ENCODE measurements at places on chromosomes 6 and 20.

- no peak for DNase-seq
Observed at GRCh38 chr20:43124241-43124640, 65.5 kb downstream of the PTPRT start.

- no peak for DNase-seq
Observed at GRCh38 chr6:34489207-34489805, 23.4 kb downstream of the PACSIN1 start.

DNA sequence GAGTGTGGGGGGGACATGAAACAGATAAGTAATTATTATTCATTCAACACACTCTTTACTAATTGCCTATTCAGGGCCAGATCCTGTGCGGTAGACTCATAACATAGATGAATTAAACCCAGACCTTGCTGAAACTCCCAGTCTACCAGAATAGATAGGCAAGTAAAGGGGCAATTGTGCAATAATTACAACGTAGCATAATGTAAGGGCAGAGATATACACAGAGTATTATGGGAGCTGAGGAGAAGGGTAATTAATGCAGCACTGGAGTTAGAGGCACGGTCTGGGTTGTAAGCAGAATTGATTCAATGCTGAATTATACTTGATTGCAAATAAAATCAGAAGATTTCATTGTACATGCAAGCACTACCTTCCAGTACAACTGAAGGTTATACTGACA, 29.2 kb downstream of the RIMS4 start:
- DNase-seq, result no peak

DNA sequence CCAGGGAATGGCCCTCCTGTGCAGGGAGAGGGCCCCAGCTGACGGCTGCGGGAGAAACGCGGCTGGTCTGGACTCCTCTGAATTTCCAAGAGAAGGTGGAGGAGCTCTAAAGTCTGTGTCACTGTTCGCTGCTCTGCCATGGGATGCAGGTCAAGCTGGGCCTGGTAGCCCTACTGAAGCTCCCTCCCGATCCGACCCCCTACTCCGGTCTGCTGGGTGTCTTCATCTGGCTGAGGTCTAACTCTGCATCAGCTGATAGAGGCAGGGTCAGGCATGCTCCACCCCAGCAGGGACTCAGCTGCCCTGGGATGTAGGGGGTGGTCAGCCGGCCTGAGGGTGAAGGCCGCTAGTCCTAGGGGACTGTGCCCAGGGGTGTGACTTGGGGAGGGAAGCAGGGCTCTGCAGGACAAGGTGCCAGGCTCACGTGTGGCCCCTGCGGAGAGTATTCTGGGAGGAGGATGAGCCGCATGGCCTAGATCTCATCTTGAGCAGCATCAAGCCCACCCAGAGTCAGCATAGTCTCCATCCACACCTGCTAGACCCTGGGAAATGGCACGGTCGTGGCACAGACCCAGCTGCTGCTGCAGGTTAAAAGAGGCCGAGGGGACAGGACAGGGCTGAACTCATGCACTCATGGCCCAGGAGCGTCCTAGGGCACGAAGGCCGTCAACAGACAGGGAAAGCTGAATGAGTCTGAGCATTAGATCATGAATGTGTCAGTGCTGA, 1.4 kb downstream of the CST3 start:
- no peak for DNase-seq

DNA sequence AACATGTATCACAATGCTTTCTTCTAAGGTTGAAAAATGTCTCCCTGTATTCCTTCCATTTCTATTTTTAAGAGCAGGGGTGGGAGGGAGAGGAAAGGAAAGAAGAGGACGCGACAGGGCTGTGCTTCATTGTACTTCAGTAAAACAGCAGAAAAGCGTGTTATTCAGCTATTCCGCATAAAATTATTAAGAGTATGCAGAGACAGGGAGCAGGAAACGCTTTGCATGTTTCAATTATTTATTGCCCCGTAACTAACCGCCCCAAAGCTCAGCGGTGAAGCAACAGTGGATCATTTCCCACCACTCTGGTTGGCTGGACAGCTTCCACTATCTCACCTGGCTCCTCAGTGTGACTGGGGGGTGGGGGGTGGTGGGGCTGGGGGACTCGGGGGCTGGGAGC, 188.9 kb downstream of the TTLL2 start:
- no peak for DNase-seq

DNA sequence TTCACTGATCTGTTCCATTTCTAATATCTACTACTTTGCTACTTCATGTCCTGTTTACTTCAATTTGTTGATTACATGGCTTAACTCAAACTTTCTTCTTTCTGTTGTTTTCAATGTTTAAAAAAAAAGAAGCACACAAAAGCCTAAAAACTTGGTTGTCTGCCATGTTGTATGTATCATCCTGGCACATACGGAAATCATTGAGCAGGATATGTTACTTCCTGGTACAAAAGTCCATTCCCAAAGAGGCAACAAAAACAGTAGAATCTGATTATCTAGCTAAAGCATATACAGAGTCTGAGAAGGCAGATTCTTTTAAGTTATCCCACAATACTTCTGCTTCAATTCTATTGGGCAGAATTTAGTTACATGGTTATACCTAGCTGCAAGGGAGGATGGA, 14.5 kb upstream of the COL12A1 start:
- no peak for DNase-seq

DNA sequence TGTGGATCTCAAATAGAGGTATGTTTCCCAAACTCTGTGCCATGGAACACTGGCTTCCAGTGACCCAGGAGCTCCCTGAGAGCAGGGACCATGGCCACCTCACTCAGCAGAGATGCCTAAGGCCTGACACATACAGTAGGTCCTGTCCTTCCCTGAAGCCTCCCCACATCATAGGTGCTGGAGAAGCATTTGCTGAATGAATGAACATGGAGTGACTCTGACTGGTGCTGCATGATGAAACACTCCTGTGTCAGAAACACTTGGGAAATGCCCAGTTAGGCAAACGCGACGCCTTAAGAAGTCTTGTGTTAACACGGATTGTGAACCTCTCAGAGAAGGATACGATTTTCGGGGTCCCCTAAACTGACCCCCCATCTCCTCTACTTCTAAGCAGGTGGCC, 14.3 kb downstream of the SLA2 start:
- DNase-seq, result no peak

GRCh38 chr6:110055387-110055735, 77.2 kb downstream of the GPR6 start:
- DNase-seq, result no peak

- no peak for DNase-seq
Observed at GRCh38 chr20:24999568-24999967, 7.0 kb upstream of the APMAP start.

DNA sequence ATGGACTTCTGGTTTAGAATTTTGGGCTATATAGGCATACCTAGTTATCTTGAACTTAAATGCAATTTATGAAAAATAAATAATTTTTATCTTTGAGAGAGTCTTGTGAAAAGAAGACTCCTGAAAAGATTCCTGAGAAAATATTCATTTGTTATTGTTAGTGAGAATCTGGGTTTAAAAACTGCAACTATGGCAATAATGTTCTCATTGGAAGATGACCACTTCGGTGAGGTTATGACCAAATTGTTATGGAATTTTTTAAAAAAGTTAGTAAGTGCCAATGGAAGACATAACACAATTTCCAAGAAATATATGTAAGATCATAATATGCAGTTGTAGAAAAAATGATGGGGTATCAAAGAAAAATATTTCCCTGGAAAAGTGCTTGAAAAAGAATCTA, 46.3 kb downstream of the GRIK2 start:
- no peak for DNase-seq

- no peak for DNase-seq
Observed at GRCh38 chr6:142822383-142822782, 122.6 kb downstream of the HIVEP2 start.

DNA sequence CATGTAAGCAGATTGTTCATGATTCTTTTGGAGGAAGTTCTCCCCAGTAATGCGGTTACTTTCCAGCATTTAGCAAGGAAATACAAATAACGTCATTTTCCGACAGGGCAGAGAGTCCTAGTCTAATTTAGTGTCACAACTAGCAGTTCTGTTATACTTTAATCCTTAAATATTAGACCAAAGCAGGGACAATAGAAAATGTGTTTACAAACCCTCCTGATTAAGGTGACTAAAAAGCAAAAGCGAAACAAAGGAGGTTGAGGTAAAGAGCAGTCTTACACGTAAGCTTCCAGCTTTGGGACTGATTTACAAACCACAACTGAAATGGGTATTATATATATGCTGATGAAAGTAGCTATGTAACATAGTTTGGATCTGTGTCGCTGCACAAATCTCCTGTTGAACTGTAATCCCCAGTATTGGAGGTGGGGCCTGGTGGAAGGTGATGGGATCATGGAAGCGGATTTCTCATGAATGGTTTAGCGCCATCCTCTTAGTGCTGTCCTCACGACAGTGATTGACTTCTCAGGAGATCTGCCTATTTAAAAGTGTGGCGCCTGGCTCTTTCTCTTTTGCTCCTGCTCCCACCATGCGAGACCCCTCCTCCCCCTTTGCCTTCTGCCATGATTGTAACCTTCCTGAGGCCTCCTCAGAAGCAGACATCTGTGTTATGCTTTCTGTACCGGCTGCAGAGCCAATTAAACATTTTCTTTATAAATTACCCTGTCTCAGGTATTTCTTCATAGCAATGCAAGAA, 81.9 kb downstream of the PLCB1 start:
- DNase-seq, result no peak

DNA sequence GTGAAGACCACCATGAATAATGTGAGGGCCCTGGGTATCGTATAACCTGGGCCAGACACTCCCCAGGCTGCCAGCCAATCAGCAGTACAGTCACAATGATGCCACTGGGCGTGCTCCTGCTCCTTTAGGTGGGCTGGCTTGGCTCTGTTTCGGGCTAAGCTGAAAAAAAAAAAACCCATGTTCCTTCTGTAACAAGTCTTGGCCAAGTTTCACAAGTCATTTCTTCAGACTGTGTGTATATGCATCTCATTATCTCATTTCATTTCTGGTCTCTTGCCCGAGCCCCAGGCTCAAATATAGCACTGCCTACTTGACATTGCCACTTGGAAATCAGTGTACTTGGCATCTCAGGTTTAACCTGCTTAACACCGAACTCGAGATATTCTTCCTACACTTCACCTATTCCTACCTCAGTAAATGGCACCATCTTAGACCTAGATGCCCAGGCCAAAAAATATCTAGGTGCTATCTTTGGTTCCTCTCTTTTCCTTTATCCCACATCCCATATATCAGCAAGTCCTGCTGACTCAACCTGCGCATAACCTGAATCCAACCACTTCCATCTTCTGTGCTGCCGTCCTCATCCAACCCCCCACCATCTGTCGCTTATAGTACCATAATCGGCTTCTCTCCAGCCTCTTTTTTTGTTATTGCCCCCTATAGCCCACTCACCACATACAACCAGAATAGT, 1.8 kb downstream of the UQCC2 start:
- DNase-seq, result no peak

DNA sequence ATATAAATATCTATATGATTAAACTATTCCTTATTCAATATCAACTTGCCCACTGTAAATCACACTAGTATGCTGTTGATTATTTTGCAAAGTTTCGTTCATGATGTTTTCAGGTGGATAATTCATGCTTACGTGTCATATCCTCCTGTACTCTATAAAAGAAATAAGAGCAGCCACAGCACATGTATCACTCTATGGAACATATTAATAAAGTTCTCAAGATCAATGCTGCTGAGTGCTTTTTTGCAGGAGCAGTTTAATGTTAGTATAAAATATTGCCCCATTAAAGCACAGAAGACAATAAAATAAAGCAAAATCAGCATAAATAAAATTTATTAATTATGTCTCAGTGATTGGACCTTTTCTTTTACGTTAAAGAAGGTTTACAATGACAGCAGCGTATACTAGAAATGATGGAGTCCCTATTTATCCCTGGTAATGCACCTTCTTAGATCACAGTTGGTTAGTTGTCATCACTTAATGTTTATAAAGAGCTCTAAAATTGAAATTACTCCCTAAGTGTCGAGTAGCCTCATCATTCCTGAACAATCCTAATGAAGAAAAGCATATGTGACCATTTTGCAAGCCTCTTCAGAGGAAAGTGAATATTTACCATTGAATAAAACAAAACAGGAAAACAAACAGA, 517.7 kb downstream of the EYS start:
- no peak for DNase-seq

GRCh38 chr6:1385129-1386037, 4.0 kb upstream of the FOXF2 start:
- DNase-seq, result no peak

GRCh38 chr20:40241596-40242343, 447.3 kb downstream of the MAFB start:
- DNase-seq, result no peak

GRCh38 chr6:109411034-109411433, 28.8 kb upstream of the CD164 start:
- no peak for DNase-seq

GRCh38 chr6:43511824-43512415, 1.8 kb upstream of the LRRC73 start:
- DNase-seq, result no peak

GRCh38 chr6:26332843-26333242, 32.2 kb upstream of the BTN3A2 start:
- no peak for DNase-seq

GRCh38 chr20:35953387-35954199, 709 bp downstream of the SCAND1 start:
- DNase-seq, result peak; percentile 76

- no peak for DNase-seq
Observed at GRCh38 chr6:31737315-31737990, 1.1 kb upstream of the CLIC1 start.

- DNase-seq, result no peak
Observed at GRCh38 chr20:15528391-15529111, 1044.7 kb downstream of the KIF16B start.

- no peak for DNase-seq
Observed at GRCh38 chr6:20115246-20115980, 96.9 kb downstream of the MBOAT1 start.

DNA sequence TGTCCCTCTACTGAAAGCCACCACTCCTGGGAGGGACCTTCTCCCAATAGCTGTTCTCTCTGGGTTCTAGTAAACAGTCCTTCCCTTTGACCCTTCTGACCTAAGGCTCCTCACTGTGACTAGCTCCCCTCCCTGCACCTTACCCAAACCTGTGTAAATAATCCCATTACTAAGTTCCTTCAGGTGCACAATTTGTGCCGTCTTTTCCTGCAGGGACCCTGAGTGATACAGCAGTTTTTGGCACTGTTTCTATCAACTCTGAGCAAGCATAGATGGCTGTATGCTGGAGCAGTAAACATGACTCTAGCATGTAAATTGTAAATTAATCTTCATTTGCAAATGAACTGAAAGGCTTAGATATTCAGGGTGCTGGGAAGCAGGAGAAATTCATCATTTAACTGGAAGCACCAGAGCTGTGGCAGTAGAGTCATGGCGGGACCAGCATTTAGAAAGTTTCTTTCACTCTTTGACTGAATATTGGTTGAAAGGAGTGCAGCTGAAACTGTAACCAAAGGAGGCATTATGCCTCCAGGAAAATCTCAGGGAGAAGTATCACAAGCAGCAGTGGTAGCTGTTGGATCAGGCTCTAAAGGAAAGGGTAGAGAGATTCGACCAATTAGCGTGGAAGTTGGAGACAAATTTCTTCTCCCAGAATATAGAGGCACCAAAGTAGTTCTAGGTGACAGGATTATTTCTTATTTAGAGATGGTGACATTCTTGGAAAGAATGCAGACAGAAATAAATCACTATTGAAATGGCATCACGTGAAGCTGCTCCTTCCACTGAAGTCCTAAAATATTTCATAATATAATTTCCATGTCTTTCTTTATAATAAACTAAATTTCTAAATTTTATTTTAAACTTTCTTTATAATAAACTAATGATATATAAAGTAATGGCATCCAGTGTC, 117.8 kb downstream of the TCP11 start:
- DNase-seq, result no peak

- peak; percentile 75 for DNase-seq
Observed at GRCh38 chr20:38032585-38033329, 499 bp downstream of the TTI1 start.

GRCh38 chr6:161660666-161661571, 387.1 kb upstream of the AGPAT4 start:
- no peak for DNase-seq

All from stimulated activated CD4-positive, alpha-beta T cell treated with anti-CD3 and anti-CD28 coated beads, Interleukin-15, amount 100 ng/mL, for 24 hours (primary cell).